ENCODE measurements at places on chromosomes 2 and 18.

DNA sequence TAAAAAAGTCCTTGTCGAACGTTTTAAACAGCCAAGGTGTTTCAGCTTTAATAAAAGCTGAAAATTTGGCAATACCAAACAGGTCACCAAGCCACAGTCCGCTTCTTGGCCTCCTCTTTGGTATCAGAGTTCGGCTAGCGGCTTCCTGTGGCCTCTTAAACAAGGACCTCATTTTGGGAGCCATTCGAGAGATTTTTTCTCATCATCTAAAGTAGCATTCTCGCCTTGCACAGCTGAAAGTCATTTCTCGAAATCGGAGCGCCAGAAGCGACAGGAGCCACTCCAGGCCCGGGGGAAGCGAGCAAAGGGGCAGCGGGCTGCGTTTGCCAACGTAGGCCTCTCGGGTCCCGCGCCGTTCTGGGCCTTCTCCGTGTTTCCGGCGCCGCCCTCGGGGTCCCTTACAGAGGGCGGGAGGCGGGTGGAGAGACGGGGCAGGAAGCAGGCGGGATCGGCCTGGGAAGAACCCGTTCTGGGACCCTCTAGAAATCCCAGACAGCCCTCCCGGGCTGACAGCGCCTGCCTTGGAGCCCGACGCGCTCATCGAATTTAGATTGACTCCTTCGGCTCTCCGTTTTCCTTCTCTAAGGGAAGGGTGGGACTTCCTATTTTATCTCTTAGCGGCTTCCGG, 522 bp upstream of the ZNF407 start:
- DNase-seq: no peak

GRCh38 chr2:174176898-174177297, 71.4 kb downstream of the OLA1 start:
- DNase-seq: no peak

DNA sequence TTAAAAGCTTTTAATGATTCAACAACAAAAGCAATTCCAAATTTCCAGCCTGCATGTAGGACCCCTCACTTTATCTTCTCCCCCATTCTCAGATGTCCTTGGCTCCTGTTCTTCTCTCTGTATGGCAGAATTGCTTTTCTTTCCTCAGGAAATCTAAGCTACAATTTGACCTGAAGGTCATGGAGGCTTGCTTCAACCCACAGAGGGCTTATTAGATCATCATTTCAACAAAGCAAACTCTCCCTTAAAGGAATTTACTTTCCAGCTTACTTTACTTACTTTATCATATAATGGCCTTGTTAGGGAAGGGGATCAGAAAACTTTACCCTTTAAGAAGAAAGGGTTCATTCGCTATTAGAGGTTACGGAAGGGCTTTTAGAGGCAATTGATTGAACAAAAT, 211.5 kb downstream of the RAD51AP2 start:
- no peak for DNase-seq

GRCh38 chr2:165899311-165899710, 54.3 kb downstream of the TTC21B start:
- DNase-seq: no peak

DNA sequence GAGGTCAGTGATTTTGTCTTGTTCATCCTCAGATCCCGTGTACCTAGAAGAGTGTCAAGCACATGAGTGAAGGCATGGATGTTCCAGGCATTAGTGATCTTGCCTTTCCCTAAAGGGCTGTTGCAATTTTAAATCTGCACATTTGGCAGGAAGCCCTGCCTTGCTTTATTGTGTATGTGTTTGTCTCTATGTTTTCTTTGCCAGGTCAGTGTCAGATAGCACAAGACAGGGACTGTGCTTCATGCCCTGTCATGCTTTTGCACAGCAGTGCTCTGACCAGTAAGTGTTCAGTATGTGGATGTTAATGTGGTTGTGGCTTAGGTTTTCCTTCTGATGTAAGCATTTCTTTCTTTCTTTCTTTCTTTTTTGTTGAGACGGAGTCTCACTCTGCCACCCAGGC, 131.5 kb downstream of the RGPD3 start:
- DNase-seq: no peak

- no peak for DNase-seq
Observed at GRCh38 chr2:76711490-76711889, 810.7 kb downstream of the LRRTM4 start.
